ENCODE measurements at places on chromosomes 4 and X.

- DNase-seq, result no peak
These were observed 497 bp upstream of the GRPEL1 start for GRCh38 chr4:7068279-7068842.

- DNase-seq, result no peak
These were observed 5.9 kb upstream of the ANK2 start for GRCh38 chr4:113043591-113043990.

GRCh38 chr4:182918044-182918607 is 940 bp upstream of the DCTD start:
- DNase-seq, result no peak

DNA sequence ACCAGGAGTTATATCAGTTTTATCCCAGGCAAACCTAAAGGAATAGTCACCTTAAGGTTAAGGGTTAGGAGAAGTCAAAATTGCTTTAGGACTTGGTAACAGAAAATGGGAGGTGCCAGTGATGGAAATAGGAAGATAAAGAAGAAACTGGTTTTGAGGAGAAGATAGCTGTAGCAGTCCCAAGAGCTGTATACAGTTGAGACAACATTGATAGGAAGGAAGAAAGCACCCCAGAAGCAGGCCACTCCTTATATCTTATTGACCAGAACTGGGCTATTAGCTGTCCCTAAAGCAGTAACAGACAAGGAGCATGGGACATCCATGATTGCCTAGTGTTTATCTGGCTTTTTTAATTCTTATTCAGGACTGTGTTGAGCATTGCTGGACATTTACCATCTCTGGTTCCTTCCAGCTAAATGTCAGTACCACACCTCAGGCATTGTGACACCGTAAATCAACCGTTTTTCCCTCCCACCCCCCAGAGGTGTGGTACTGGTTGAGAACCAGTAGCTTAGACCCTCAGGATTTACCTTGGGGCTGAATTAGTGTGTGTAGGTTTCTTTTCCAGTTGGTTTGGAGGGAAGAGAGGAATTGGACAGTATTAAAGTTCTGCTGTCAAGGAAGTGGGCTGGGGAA is 2.0 kb upstream of the PGRMC2 start:
- no peak for DNase-seq

GRCh38 chrX:78452356-78452755 is 124.9 kb upstream of the CYSLTR1 start:
- DNase-seq, result no peak

DNA sequence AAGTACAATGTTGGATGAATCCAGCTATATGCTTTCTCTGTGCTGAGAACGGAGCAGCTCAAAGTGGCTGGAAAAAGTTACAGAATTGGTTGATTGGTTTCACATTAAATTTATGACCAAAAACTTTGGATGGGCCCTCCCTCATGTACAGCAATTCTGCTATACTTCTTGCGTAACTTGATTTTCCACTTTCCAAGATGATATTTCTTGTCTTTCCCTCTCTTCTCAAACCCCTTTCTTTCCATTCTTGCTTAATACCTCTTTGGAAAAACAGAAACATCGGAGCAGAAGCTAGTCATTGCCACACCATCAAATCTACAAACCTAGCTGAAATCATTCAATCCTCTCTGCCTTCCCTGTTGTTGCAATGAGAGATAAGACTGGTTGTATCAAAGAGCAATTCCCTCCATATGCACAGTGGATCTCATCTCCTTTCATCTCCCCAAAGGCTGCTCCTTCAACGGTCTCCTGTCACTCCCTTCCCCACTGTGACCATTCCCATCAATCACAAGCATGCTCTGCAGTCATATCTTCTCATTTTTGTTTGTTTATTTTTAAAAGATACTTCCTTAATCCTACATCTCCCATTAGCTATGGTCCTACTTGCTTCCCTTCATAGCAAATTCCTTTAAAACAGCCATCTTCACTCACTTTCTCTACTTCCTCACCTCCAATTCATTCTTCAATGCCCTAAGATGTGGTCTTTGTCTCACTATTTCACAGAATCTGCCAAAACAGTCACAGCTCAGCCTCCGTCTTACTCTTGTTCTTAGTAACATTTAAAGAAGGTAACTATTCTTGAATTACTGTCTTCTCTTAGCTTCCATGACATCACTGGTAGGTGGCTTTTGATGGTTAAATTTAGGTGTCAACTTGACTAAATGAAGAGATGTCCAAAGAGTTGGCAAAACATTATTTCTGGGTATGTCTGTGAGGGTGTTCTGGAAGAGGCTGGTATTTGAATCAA is 145.5 kb downstream of the FAM13A start:
- DNase-seq, result no peak

GRCh38 chr4:11625211-11625610 is 196.5 kb upstream of the HS3ST1 start:
- DNase-seq, result no peak

DNA sequence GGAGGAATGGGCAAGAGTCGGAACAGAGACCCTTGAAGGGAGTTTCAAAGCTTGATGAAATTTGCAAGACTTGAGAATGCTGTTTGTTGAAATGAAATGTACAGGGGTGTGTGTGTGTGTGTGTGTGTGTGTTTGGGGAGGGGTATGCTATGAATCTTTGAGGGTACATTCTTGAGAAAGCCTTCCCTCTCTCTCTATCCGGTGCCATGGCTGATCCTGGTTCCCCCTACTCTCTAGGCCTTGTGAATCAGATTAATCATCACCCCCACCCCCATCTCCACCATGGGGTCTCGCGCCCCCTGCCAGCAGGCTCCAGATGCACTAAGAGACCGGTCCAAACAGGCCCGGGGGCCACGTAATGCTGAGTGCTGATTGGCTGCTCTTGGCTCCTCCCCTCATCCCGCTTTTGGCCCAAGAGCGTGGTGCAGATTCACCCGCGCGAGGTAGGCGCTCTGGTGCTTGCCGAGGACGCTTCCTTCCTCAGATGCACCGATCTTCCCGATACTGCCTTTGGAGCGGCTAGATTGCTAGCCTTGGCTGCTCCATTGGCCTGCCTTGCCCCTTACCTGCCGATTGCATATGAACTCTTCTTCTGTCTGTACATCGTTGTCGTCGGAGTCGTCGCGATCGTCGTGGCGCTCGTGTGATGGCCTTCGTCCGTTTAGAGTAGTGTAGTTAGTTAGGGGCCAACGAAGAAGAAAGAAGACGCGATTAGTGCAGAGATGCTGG is at the start of gene HTR2C:
TSS of gene HTR2C (plus strand) at position 441 of the 729 bp plus-strand sequence. CDS start 142,851 bp downstream, outside the sequence.
- peak; percentile 44 for DNase-seq

DNA sequence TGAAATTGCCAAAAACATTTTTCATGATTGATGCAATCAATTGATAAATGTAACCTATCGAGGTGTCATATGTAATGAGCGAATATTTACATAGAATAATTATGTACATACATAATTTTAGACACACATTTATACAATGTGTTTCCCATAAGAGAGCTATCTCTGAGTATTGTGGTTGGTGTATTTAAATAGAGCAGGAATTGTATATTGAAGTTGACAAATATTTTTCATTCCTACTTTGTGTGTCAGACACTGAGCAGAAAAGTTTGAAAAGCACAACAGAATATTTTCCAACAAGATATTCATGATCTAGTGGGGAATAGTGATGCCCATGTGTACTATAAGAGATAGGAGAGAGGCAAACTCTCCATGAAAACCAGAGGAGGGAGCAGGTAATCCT is 295.2 kb downstream of the ANKRD50 start:
- DNase-seq, result no peak

- no peak for DNase-seq
These were observed 16.5 kb upstream of the RHOH start for GRCh38 chr4:40180356-40180755.

- no peak for DNase-seq
These were observed 18.1 kb upstream of the TADA2B start for GRCh38 chr4:7025040-7025602.

DNA sequence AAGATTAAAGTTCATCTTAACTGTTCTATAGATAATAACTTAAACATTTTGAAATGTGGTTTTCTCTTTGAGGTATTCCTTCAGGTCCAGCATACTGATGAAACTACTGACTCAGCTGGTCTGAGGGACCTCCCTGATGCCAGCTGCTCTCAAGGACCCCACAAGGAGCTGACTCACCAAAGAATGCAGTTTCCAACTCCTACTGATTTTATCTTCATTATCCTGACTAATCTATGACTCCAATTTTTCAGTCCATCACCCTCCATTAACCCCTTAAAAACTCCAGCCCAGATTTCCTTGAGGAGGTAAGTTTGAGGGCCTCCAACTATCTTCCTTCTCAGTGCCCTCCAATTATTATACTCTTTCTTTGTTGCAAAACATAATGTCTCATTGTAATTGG is 1.4 kb upstream of the UGT2B4 start:
- no peak for DNase-seq

DNA sequence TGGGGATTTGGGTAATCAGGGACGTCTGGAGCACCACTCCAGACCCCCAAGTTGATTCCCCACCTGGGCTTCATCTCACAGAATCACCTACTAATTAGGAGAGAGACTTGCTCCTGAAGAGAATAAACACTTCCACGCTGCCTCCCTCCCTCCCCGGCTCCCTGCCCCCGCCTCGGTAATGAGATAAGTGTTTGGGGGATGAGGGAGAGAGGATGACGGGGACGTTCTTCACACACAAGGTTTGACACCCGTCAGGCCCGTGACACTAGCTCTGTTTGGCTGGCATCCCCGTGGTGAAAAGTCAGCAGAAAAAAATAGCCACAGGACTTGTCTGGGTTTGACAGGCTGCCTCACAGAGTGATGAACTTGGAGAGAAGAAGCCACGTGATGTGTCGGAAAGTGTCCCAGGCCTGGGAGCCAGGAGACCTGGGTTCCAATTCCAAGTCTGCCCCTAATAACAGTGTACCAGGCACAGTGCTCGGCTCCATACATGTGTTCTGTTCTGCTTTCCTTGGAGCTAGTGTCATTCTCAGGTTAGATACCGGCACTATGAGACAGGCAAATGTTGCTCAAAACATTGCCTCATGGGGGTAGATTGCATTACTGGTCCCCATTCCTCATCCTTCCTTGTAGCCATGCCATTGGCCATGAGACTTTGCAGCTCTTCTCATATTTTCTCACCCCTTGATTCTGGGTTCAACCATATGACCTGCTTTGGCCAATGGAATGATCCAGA is 578.0 kb downstream of the BCOR start:
- no peak for DNase-seq

DNA sequence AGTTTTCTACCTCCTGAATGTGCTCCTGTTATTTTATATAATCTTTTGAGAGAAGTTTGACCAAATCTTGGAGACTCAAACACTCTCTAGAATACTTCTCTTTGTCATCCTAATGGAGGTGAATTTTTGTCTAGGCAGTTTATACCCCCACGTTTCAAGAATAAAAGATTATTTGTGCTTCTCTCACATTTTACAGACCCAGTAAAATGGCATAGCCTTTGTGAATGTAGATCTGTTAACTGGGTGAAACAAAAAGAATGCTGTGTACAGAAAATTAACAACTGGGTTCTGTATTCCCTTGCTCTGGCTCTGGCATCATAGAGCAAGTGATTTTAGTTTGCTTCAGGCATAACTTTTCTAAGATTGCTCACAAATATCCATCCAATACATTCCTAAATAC is 26.1 kb downstream of the GASK1B start:
- DNase-seq, result no peak

DNA sequence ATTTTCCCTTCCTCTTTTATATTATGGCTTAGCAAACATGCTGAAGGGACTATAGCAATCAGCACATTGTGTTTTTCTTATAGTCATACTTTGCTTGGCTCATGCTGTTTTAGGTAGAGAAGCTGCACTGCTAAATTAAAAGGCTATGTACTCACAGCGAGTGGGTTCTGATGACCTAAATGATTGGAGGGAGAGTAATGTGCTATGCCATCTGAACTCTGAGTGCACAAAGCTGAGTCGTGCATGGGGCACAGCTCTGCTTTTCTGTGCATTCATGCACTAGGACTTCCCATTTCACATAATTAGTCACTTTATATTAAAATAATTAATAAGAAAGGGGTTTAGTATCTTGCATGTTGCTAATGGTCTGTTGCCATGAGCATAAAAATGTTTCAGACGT is 132.7 kb upstream of the ADGRL3 start:
- DNase-seq, result no peak

- DNase-seq, result no peak
These were observed 55.1 kb downstream of the GPR82 start for GRCh38 chrX:41779030-41779564.

DNA sequence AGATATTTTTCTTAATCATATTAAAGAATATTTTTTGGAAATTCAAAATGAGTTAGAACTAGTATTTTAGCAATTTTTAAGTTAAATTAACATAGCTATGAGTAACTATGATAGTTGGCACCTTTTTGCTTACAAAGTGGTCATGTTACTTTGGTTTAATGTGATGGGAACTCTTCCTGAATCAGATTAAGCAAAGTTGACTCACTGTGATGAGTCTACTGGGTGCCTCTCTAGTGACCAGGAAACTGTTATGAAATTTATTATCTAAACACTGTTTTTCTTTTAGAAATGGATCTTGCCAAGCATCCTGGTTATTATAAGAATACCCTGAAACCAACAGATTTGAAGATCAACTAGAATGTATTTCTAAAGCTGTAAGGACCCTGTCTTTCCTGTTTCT is 985.8 kb downstream of the TRAM1L1 start:
- no peak for DNase-seq

GRCh38 chr4:117225471-117225870 is 140.1 kb upstream of the TRAM1L1 start:
- DNase-seq, result no peak

DNA sequence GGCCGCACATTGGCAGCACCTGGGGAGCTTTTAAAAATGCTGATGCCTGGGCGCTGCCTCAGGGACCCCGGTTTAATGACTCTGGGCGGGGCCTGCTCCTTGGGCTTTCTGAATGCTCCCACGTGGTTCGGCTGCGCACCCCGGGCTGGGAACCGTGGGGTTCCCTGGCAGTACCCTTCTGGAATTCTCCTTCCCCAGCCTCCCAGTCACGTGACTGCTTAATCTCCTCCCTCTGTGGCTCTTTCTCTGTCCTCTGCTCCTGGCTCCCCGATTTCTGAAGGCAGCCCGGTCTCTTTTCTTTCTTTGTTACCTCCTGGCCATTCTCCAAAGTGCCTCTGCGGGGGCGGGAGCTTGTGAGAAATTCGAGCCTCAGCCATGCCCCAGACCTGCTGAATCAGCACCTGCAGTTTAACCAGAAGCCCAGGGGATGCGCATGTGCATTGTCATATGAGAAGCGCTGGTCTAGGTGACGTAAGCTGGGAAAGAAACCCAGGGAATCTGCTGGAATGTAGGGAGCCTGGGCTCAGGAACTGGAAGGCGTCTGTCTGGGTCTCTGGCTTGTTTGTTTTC is 16.6 kb downstream of the CLCN4 start:
- no peak for DNase-seq

GRCh38 chrX:133859336-133859735 is 126.1 kb downstream of the GPC3 start:
- no peak for DNase-seq

GRCh38 chrX:56726605-56727004 is 2.4 kb upstream of the NBDY start:
- peak; percentile 1 for DNase-seq

DNA sequence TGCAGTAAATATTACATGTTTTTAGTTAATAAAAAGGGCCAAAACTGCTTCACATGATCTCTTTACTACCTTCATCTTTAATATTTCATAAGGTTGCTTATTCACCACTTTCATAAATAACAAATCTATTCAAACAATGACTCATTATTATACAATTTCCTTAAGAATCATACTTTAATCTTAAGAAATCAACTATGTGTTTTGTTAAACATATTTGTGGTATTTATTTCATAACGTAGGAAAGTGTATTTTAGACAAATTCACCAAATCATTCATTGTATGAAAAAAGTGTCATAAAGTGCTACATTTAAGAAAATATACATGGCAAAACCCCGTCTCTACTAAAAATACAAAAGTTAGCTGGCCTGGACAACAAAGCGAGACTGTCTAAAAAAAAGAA is 150.5 kb upstream of the RXFP1 start:
- no peak for DNase-seq

GRCh38 chrX:39969819-39970504 is 127.8 kb downstream of the BCOR start:
- no peak for DNase-seq

Data from nucleus accumbens (tissue), 56 donors.